ENCODE measurements at places on chromosomes 6 and 20.

- DNase-seq, result no peak
These were observed 1.4 kb upstream of the PPP1R18 start for GRCh38 chr6:30687659-30688431.

GRCh38 chr20:4944518-4945313 is 56.6 kb downstream of the SLC23A2 start:
- no peak for DNase-seq

- no peak for DNase-seq
These were observed 44.5 kb downstream of the TIAM2 start for GRCh38 chr6:155039618-155040017.

- no peak for DNase-seq
These were observed 9.4 kb upstream of the PLAGL1 start for GRCh38 chr6:144017166-144018094.

GRCh38 chr20:53130795-53131194 is 158.6 kb downstream of the TSHZ2 start:
- DNase-seq, result no peak

DNA sequence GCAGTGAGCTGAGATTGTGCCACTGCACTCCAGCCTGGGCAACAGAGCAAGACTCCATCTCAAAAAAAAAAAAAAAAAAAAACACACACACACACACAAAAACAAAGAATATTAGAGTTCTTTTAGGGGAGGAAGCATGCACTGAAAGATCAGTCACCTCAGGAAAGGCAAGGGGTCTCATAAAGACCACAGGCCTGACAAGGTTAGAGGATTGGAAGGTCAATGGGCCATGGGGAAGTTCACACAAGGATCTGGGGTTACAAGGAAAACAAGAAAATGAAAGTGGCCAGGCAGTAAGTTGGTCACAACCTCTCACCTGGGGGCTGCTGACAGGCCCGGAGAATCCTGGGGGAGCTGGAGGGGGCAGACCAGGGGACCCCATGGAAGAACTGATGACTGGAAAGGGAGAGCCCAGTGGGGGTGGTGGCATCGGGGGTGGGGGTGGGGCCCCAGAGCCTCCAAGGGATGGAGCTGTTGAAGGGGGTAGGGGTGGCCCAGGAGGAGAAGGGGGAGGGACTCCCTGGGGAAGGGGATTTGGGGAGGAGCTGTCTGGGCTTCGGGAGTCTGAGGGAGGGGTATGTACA is 1.5 kb downstream of the RXRB start:
- no peak for DNase-seq
